ENCODE measurements at places on chromosomes 1 and 21. TPM values are rescaled to one million over a fixed set of nuclear protein-coding genes. Genes with fewer than 3 reads are reported as not detected.

Gene CELA2A
- not detected for total RNA-seq

Gene FCRLA
- total RNA-seq = 0.11 TPM

Gene OR14I1
- not detected for total RNA-seq

Gene ST6GALNAC3
- 4.5 TPM for total RNA-seq
